ENCODE measurements at places on chromosomes 3 and 15.

- no peak for DNase-seq
These were observed 24.5 kb upstream of the RNF111 start for GRCh38 chr15:58962662-58963565.

GRCh38 chr3:138861798-138862197 lies 27.1 kb upstream of the PIK3CB start:
- no peak for DNase-seq

DNA sequence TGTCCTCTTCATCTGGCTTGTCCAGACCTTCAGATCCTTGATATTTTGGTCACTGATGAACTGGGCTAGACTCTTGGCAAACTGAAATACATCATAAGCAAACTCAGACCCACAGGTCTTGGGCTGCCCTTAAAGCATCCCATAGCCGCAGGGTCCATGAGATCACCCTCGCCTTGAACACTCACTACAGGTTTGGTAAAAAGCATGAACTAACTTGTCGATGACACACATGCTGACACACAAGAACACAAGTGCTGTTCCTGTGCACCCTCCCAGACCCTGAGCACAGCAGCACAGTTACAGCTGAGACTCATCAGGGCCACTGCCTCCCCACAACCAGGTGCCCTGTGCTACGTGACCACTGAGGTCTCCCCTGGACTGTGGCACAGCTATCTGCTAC lies 21.0 kb downstream of the PFKFB4 start:
- DNase-seq, result no peak

DNA sequence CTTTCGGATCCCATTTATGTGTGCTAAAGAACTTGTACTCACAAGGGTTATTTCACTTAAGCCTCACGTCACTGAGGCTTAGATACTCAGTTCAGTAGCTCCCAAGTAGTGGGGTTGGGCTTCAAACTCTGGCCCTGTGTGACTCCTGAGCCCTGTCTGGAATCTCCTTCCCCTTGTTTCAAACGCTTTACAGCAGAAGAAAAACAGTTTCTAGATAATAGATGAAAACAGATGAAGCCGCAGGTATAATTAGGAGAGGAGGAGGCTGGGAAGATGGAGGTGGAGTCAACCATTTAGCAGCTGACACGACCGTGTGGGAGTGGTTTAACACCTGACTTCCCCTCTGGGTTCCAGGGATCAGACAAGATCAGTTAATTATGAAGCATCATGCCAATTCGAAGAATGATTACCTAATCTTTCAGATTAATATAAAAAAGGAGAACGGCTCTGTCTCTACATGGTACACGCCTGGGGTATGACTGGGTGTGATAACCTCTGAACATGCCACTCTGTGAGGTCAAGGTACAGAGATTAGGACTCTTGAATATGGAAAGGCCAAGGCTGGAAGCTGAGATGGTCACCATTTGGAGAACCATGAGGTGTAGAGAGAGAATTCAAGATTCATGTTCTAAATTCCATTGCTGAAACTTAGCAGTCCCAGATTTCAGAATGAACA lies 31.1 kb downstream of the TPM1 start:
- no peak for DNase-seq

DNA sequence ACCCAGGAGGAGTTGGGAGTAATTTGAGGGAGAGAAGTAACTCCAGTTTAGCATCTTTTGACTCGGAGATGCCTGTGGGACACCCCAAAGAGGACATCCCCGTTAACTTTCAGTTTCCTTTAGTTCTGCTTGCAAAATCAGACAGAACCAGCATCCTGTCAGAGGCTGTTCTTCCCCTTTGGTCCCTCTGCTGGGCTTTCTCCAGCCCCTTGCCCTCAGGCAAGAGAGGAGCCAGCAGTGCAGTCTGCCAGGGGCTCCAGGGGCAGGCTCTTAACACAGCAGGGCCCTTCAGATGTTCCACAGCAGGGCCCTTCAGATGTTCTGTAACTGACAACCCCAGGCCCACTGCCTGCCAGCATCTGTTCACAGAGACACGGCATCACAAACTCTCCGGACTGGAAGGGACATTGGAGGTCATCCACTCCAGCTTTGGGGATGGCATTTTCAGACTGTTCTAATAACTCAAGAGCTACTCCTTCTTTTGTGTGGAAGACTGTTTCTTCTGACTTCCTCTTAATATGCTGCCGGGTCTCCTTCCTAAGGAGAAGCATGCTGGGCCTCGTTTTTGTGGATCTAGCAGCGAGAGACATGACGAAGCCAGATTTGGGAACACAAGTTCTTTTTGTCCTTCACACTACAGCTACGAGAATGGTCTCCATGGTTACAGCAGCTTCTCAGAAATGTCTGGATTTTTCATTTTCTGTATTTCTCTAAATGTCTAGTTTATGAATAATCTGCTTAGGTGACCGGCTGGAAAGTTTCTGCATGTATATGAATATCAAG lies 51.9 kb downstream of the KY start:
- no peak for DNase-seq

GRCh38 chr15:101179341-101180153 lies 72.3 kb downstream of the CHSY1 start:
- DNase-seq, result no peak

DNA sequence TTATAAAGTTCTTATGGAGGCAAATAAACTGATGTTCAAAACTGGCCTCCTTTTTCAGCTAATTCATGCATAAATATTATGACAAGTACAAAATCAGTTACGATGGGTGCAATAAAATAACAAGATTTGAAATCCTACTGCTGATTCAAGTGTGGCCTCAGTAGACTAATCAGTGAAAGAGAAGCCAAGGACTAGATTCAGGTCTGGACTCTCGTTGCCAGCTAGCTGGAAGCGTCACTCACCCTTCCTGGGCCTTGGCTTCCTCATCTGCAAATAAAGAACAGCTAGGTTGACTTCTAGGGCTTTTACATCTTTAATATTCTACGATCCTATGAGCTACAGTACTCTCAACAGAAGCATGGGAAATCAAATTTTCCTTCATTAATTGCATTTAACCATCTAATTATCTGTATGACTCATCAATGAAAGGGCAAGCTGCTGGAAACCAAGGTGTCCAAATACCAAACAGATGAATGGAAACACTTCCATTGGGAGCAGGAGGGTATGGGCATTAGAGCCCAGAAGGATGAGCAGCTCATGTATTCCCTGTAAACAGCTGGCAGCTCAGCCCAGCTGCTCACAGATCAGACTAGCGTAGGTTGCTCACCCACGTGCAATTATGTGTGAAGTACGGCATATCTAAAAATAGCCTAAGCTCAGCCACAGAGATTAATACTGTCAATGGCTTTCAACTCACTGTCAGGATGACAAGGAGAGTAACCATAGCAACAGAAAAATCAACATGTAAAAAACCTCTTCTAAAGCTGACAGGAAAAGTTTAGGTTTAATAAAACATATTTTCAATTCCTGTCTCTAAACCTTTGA lies 294.8 kb downstream of the PLCL2 start:
- no peak for DNase-seq

DNA sequence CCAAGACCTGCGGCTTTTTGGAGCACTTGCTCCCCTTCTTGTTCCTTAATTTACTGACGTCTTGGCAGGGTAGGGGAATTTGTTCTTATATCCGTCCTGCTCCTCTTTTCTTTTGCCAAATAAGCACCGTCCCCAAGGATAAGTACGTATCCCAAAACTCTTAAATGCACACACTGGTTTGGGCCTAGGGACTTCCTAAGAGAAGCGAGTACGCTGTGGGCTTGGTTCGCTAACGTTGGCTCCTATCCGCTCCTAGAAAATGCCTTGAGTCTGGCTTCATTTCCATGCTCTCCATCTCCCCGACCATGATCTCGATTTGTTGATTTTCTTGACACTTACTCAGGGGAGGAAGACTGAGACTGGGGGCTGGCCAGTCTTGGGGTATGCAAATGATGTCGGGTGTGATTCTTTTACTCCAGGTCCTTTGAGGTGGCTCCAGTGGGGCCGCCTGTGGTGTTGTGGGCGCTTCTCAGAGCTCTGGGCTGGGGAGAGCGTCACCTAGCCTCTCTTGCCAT lies 1.3 kb downstream of the MYRIP start:
- no peak for DNase-seq

DNA sequence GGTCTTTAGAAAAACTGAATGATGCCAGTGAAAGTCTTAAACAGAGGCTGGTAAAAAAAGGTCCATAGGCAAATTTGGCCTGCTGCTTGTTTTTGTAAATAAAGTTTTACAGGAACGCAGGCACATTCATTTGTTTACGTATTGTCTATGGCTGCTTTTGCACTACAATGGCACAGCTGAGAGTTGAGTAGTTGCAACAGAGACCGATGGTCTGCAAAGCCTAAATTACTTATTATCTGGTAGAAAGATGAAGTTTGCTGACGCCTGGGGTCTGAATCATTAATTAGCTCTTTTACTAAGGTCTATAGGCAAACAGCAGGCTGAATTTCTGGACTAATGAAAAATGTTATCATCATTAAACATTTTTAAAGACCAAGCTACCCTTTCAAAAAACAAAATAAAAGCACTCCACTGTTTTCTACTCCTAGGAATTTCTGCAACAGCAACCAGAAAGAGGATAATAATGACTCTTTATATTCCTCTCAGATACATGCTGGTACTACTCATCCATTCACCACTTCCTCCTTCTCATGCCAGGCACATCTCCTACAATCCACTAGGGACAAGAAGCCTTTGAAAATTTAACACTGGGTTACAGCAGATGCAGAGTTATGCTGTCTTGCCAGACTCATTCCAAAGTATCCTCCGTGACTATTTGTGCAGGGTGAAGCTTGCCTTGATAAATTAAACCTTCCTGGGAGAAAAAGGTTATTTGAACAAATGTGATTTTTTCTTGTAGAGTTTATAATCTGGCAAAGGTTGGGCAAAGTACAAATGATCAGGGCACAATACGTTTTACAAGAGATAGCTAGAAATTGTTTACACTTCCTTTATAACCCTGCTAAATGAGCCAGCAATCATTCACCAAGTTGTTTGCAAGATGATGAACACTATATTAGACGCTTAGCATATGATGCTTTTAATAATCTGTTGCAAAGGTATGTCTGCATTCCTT lies 6.0 kb downstream of the GATM start:
- DNase-seq, result no peak

GRCh38 chr15:70580958-70581357 lies 182.4 kb downstream of the UACA start:
- no peak for DNase-seq

DNA sequence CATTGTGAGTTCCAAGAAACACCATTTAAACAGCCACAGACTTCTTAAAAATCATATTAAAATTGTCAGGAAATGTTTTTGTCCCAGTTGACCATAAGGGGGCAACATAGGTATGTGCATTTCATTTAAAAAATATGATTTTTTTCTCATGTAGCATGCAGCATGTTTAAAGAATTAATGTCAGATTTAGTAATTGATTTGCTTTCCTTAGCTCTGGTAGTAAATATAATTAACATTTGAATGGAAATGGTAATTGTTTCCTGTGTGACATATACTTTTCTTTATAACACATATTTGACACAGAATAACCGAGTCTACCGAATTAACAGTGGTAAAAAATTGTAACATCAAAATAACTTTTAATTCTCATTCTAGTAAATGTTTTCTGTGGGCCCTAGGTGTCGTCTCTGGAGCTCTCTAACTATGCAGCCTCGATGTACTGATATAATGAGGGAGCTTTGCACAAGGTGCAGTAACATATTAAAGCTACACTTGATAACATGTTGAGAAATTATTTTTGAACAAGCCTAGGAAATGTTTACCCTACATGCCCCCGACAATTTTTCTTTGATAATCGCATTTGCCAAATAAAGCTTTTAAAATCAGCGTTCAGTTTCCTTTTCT lies 34.9 kb downstream of the NXPE3 start:
- no peak for DNase-seq

GRCh38 chr3:40793730-40794129 lies 269.0 kb downstream of the ZNF621 start:
- no peak for DNase-seq

GRCh38 chr15:63586790-63587189 lies 10.4 kb upstream of the FBXL22 start:
- DNase-seq, result no peak

DNA sequence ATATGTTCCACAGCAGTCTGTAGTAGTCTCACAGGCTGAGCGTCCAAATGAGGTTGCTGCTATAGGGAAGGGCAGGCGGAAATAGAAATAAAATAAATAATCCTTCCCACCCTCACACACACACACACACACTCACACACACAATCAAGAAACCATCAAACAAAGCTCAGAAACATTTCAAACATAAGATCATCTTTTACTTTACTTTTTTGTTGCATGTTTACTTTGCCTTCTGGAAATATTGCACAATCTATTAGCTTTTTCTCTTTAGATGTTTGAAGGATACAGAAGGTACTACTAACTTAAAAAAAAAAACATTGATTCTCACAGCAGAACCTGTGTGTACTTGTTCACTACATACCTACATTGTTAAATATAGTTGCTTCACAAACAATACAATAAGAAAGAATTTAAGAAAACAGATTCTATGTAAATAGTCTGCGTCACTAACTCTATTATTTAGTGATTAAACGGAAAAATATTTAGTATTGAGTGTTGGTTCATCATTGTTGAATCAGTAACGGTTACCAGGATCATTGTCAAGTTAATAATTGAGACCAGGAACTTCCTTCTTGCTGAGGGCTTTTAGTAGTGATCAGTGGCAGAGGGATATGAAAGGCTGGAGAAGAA lies 20.5 kb downstream of the ALCAM start:
- DNase-seq, result no peak

GRCh38 chr15:71806452-71806931 lies 3.9 kb upstream of the NR2E3 start:
- DNase-seq, result no peak

DNA sequence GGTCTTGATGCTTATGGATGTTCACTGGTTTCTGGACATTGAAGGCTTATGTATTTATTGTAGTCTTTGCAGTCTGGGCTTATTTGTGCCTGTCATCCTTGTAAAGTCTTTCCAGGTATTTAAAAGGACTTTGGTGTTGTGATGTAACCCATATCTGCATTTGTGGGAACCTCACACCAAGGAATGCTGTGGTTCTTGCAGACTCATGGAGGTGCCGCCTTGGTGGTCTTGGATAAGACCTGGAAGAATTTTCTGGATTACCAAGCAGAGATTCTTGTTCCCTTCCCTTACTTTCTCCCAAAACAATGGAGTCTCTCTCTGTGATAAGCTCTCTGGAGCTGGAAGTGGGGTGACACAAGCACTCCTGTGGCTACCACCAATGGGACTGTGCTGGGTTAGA lies 363.5 kb upstream of the NECTIN3 start:
- DNase-seq, result no peak

DNA sequence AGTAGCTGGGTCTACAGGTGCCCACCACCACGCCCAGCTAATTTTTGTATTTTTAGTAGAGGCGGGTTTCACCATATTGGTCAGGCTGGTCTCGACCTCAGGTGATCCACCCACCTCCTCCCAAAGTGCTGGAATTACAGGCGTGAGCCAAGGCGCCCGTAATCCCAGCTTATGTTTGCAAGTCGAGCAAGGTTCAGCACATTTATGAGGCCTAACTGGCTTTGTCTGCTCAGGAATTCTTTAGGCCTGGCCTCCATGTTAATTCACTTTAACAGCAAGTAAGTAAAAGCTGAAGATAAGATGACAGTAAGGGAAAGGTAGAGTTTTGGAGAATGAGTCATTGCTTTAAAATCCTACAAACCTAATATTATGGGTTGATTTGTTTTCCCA lies 24.6 kb downstream of the SIDT1 start:
- DNase-seq, result no peak
